Muscle of leg (tissue), 16 donors: ENCODE measurements at places on chromosomes 13 and 19.

DNA sequence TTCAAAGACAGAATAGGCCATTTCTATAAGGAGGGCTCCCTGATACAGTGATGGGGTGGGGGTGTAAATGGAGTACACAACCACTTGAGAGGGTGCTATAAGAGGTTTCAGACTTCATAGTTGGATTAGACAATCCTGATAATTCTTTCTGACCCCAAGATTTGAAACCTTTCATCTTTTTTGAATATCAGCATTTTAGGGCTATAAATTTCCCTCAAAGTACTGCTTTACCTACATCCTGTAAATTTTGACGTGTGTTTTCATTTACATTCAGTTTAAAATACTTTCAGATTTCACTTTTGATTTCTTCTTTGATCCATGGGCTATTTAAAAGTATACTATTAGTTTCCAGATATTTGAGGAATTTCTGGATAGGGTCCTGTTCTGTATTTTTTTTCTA lies 40.0 kb upstream of the SIN3B start:
- no peak for DNase-seq

DNA sequence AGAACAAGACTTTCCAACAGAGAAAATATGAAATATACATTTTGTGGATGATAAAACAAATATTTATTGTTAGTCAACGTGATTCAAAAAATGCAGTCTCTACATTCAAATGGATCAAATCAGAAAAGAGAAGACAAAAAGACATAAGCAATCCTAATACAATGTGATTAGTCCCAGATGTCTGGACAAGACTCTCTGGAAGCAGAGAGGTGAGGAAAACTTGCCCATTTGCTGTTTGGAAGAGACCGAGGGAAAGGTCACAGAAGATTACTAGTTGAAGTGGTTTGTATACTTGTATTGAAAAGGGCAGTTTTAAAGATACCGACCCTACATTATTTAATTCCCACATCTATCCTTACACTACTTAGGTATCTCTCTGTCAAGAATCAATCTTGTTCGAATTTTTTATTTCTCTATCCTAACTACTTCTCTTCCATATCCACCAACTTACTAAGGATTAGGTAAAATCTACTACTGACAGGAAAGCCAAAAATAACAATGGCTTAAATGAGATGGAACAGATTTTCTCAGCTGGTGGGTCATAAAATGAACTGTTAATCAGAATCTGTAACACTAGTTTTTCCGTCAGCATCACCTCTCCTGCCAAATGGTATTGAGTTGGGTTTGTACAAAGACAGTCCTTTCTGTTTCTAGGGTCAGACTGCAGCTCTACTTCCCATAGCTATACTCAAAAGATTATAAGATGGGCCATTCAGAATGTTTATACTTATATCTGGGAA lies 497.1 kb downstream of the DCT start:
- peak; percentile 64 for DNase-seq

DNA sequence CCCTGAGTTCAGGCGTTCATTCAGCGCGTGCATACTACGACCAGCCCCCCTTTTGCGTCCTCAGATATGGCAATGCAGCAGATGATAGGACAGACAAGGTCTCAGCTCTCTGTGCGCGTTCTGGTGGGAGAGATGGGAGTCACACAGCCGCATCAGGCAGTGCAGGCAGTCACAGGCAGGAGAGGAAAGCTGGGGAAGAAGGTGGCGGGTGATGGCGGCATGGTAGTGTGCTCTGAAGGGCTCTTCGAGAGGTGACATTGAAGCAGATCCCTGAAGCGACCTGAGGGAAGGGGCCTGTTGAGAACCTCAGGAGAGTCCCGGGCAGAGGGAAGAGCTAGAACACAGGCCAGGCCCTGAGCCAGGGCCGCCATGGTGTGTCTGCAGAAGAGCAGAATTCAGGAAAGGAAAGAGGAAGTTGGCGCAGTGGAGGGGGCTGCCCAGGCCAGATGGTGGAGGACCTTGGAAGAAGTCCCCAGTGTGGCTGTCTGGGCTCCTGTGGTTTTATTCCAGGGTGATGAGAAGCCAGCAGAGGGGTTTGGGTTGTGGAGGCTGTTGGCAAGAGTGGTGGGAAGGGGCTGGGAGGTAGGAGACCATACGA lies 3.5 kb downstream of the USF2 start:
- DNase-seq = peak; percentile 53

- no peak for DNase-seq
These were observed 6.9 kb downstream of the COQ8B start for GRCh38 chr19:40709817-40710216.

DNA sequence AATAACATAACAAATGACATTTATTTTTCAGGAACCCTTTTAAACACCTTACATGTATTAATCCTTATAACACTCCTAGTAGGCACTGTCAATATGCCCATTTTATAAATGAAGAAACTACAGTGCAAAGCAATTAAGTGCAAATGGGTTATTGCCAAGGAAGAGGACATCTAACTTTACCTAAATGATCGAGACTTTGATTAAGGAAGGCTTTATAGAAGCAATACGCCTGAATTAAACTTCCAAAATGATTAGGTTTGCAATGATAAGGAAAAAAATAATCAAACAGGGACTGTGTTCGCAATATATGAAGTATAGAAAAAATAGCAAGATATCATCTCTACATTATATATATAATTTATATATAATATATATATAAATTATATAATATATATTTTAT lies 613.7 kb upstream of the GPC6 start:
- no peak for DNase-seq

GRCh38 chr13:76848596-76848995 lies 37.6 kb downstream of the KCTD12 start:
- DNase-seq = peak; percentile 47

DNA sequence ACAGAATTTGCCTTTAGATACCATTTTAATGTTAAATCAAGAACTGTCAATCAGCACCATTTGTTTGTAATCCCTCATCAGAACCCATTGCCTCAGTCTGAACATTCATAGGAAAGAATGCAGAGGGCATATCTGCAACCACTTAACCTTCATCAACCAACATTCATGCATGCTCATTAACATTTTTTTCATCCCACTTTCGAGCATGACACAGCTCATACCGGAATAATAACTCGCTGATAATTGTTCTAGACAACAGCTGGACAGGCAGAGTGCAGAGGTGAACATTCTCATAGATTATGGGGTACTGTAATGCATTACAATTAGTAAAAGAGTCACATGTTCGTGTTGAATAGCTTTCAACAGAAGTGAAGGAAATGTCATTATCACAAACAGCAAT lies 216.8 kb downstream of the DIAPH3 start:
- DNase-seq = no peak

GRCh38 chr19:18590273-18591272 lies 2.0 kb downstream of the REX1BD start:
- DNase-seq = peak; percentile 96

DNA sequence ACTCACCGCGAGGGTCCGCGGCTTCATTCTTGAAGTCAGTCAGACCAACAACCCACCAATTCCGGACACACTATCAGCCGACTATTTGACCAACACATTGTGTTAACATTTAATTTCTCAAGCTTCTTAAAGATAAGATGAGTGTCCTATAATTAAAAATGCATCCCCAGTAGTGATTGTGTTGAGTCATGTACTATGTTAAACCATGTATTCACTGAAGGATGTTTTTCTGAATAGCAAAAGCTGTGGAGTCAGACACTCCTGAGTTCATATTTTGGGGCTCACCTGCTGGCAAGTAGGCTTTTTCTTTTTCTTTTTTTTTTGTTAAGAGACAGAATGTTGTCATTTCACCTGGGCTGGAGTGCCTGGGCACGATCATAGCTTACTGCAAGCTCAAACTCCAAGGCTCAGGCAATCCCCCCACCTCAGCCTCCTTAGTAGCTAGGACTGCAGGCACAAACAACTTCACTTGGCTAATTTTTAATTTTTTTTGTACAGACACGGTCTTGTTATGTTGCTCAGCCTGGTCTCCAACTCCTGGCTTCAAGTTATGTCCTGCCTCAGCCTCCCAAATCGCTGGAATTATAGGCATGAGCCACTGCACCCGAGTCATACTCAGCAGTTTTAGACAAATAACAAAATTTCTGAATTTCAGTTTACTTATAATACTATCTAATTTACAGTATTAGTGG lies 606.9 kb downstream of the PCDH9 start:
- DNase-seq = no peak

GRCh38 chr13:25973576-25973975 lies 78.2 kb downstream of the SHISA2 start:
- no peak for DNase-seq

DNA sequence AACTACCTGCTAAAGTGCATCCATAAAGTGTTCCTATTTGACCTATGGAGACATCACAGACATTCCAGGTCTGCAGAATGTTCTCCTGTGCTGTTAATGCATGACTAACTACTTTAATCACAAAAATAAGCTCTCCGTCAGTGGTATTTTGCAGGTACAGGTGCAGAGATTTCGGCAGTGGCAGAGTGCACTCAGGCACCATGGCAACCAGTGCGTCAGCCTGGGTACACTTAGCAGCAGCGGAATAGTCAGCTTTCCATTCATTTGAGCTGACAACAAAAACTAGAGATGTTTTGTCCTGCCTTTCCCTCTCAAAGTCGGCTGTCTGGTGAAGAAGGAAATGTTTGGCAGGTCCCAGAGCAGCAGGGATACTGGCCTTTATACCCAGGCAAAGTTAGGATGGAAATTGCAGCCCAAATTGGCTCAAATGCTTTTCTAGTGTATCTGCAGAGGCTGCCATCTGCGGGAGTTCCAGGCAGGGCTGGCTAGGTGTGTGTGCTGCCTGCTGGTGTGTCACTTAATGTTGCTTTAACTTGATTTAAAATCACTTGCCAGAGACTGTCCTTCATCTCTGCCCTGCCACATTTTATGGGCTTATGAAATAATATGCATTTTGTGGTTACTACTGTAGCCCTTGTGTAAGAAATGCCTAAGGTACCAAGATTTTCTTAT lies 195.8 kb downstream of the RAP2A start:
- peak; percentile 17 for DNase-seq

DNA sequence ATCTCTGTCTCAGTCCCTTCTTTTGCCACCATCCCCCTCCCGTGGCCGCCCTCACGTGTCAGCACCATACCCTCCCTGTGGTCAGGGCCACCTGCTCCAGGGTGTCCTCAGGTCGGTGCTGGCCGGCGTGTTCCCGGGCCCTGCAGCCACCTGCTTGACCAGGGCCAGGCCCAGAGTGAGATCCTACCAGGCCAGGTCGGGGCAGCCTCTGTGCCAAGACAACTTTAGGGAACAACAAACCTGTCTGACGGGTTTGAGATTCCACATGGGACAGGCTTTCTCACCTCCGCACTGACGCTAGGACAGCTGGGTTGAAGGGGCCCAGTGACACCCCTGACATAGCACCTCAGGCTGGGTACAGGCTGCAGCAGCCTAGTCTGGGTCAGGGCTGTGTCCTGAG lies 7.5 kb upstream of the SBNO2 start:
- no peak for DNase-seq

GRCh38 chr19:30842926-30843325 lies 470.7 kb downstream of the ZNF536 start:
- no peak for DNase-seq

GRCh38 chr13:37230346-37230745 lies 124.9 kb upstream of the CSNK1A1L start:
- DNase-seq = peak; percentile 91

- no peak for DNase-seq
These were observed 189.3 kb upstream of the GPR12 start for GRCh38 chr13:26949701-26950502.

- DNase-seq = no peak
These were observed 45.5 kb upstream of the C13orf46 start for GRCh38 chr13:114019367-114019766.

GRCh38 chr19:3234800-3235199 lies 10.3 kb downstream of the CELF5 start:
- no peak for DNase-seq

- DNase-seq = no peak
These were observed 40.6 kb downstream of the SUGP2 start for GRCh38 chr19:18992696-18993095.

- DNase-seq = no peak
These were observed 232.6 kb upstream of the GPC6 start for GRCh38 chr13:92994056-92994455.

DNA sequence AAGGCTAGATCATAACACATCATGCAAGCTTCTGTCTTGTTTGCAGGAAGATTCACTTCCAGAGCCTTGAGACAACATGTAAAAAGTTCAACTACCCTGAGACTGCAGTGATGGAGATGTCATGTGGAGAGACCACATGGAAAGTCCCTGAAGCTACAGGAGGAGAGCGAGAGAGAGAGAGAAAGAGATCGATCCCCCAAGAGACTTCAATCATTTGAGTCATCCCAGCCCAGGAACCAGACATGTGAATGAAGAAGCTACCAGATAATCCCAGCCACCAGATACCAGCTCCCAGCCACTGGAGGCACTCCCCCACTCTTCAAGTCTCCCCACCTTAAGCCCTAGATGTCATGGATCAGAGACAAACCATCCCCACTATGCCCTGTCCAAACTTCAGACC lies 10.7 kb upstream of the EVI5L start:
- DNase-seq = no peak

GRCh38 chr13:36357692-36358091 lies 11.5 kb upstream of the SPART start:
- peak; percentile 91 for DNase-seq

- no peak for DNase-seq
These were observed 44.0 kb upstream of the TFDP1 start for GRCh38 chr13:113540523-113540922.

DNA sequence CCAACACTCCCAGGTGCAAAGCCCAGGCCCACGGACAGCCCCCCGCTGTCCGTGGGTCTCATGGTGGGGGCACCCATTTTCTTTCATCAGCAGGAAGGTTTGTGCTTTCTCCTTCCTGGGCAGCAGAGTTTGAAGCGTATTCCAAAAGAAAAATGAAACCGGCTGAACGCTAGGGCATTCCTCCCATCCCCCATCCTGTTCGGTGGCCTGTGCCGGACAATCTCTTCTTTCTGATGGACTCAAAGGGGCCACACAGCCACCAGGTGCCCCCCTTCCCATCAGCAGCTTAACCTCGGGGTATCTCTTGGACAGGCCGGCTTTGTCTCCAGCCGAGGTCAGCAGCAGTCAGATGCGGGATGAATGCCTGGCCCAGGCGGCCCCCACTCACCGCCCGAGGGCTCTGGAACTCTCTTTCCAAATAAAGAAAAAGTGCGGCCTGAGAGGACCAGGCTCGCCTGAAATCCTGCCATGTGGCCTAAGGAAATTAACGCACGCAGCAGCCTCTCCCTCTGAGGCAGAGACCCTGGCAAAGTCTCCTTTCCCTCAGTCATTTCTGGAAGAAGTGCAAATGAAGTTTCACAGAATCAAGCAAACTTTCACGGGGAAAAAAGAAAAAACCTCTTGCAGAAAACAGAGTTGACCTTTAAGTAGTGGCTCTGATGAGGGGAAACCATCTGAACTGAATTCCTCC lies 67.8 kb downstream of the RASA3 start:
- DNase-seq = peak; percentile 61

GRCh38 chr13:29456419-29456818 lies 139.1 kb downstream of the SLC7A1 start:
- DNase-seq = no peak

DNA sequence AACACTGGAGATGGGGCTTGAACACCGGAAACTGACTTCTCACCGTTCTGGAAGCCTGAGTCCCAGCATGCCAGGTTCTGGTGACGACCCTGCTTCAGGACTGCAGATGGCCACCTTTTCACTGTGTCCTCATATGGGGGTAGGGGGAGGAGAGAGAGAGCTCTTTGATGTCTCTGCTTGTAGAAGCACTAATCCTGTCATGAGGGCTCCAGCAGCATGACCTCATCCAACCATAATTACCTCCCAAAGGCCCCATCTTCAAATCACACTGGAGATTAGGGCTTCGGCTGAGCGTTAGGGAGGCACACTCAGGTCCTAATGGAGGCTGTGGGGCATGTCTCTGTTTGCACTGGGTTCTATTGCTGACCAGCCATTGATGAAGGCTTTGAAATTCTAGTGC lies 255.3 kb downstream of the TEX29 start:
- peak; percentile 9 for DNase-seq

GRCh38 chr13:47326061-47326460 lies 429.2 kb upstream of the HTR2A start:
- DNase-seq = no peak
